ENCODE measurements at places on chromosomes 2 and 18.

DNA sequence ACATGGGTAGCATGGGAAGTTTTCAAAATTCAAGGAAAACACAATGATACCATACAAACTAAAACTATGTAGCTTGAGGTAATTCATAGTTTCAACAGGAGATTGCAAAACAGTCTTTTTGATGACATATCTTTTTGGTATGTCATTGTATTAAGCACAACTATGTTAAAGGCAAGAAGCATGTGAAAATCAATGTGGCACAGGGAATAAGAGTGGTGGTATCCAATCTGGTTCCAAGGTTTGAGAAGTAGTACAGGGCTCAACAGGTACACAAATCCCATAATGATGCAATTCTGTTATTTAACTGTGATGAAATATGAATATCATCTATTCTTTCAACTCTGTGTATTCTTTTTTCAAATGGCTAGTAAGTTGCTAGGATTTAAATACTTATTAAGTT is 16.4 kb upstream of the DLX2 start:
- DNase-seq: no peak

GRCh38 chr2:207487650-207488311 is 42.0 kb upstream of the CREB1 start:
- DNase-seq: peak; percentile 51

DNA sequence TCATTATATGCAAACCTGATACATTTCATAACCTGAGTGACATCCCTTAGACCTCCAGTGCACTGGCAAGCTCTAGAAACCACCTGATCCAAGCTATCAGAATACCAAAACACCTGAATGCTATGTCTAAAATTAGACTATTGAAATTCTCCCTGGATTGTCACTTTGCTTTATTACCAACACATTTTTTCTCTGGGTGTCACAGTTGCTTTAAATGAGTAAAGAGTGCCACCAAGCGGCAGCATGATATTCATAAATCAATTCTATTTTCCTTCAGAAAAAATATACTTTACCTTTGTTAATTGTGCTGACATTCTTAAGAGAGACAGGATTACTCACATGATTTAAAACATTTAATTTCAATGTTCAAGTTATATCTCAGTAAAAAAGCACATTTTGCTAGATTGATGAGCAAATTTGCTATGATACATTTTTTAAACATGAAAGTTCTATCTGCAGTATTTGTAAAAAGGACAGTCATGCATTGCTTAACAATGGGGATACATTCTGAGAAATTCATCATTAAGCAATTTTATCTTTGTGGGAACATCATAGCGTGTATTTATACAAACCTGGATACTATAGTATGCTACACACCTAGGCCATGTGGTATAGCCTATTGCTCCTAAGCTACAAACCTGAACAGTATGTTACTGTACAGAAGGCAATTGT is 338.4 kb upstream of the SLC39A10 start:
- DNase-seq: no peak

DNA sequence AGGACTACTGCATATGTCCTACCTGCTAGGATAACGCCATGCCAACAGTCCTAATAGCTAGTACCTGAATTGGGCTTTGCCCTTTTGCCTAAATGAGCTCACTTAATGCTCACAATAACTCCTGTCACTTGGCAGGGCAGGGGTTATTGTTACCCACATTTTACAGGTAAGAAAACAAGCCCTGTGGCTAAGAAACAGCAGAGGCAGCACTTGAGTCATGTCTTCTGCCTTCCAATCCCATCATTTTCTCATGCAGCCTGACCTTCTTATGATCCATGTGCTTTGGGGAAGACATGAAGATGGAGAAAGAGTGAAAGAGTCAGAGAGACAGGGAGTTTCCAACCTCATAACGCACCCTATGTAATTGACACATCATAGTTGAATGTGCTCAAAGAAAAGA is 33.6 kb upstream of the LPIN1 start:
- no peak for DNase-seq
